ENCODE measurements at places on chromosomes 4 and X. TPM values are rescaled to one million over a fixed set of nuclear protein-coding genes. Genes with fewer than 3 reads are reported as not detected.
A peak's percentile ranks its signal among the peaks of the same experiment; 100 is the strongest.

MAGEA10 gene
- not detected for total RNA-seq

DNA sequence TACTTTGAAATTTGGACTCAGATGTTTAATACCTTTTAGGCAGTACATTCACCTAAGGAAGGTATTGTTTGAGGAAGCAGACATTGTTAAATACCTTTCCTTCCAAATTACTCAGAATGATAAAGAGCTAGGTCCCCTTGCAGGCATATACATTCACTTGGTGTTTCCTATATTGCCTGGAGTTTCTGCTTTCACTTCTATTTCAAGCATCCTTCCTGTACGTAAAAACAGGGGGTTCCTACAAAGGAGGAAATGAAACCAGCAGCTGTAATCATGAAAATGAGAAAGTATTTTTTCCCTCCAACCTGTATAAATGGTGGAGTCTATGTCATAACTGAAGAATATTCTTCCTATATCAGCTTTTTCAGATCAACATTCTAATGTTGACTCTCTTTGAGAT is 90.4 kb upstream of the RASGEF1B start:
- DNase-seq = no peak

IGFBP7 gene
- total RNA-seq = 314 TPM

DNA sequence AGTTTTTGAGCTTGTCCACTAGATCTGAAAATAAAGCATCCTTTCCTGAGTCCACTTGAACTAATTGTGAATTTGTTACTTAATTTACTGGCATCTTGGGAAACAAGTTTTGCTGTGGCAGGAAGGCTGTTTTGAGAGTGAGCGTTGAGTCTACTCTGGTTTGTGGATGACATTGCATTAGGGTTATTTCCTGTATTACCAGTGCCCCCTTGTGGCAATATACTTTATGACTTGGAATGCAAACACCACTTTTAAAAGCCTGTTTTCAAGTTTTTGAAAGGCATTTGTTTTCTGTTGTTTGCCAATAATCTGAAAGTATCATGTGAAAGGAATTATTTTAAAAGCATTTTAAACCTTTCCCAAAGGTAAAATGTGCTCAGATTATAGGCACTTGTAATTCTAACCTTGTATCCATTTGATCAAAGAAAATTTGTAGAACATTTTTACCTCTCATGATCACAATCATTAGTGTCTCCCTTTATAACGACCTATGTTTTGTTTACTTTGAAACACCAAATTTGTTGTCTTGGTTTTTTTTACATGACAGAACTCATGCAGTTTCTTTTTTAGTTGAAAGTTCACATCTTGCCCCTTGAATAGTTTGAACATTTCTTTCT is 18.0 kb upstream of the CYP2U1 start:
- DNase-seq = peak; percentile 71

SOD3 gene
- total RNA-seq = not detected

OTUD6A gene
- total RNA-seq = not detected

- DNase-seq = peak; percentile 56
Measured at GRCh38 chr4:110106931-110107296, 91.5 kb downstream of the ELOVL6 start.

DNA sequence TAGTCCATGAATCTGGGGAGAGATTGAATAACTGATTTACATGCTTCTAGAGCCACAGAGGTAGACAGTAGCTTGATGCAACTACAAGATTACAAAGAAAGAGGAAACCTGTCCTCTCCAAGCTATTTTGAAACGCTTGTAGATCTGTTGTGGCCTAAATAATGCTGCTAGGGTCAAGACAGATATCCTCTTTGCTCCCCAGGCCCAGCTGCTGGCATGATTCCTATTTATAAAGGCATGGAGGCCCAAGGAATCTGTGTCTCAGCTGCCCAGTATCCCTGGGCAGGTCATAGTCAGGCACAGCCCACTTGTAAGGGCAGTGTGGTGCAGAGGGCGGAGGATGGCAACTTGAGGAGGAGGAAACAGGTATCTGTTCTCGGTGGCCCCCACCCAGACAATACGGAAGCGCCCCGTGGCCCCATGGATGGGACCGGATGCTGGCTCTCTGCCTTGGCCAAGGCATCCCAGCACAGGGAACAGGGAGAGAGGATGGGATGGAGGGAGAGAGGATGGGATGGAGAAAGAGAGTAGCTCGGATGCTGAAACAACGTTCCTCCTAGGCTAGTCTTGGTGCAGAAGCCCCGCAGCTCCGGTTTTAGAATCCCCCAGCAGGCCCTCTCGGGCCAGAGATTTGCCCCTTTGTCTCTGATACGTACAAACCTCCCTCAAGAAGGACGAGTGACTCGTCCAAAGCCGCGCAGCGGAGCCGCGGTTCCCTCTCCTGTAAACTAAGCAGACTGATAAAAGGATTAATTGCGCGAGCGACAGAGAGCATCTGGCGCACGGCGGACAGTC is 767 bp upstream of the SMIM20 start:
- no peak for DNase-seq

DNA sequence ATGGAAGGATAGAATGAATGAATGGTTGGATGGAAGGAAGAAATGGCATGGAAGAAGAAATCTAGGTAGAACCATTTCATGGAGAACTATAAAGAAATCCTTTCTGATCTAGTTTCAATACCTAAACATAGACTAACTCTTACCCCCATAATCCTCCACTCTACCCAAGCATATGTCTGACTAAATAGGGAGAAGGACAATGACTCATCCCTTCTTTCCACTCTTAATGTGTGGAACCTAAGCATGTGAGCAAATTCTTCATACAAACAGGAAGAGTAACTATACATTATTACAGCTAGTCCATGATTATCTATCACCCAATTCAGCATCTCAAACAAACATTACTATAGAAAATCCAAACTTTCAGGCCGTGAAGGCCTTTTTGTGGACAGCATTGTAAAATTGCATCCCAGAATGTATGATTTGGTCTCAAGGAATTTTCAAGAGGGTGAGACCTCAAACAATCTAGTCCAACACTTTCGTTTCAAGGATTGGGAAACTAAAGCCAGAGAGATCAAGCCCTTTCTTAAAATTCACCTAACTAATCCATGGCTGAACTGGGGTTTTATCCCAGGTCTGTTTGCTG is 11.2 kb downstream of the C1QTNF7 start:
- peak; percentile 37 for DNase-seq

TEX13B gene
- not detected for total RNA-seq

DNA sequence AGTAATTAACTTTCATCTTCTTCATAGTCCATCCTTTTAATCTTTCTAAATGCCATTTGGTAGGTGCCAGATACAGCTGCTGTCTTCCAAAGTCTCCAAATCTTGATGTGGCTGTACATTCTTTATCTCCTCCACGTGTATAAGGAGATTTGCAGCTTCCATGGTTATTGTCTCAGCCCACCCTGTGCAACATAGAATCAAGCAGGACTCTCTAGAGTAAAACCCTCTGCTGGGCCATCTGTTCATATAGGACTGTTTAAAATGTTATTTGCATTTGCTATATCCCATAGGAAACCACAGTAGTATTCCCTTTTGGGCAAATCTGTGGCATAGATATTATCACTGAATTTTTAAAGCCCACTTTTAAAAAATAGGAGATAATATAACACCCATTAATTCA is 527.2 kb upstream of the EPHA5 start:
- DNase-seq = no peak

FRAS1 gene
- 3.0 TPM for total RNA-seq

CLDN2 gene
- not detected for total RNA-seq

PROM1 gene
- not detected for total RNA-seq

DNA sequence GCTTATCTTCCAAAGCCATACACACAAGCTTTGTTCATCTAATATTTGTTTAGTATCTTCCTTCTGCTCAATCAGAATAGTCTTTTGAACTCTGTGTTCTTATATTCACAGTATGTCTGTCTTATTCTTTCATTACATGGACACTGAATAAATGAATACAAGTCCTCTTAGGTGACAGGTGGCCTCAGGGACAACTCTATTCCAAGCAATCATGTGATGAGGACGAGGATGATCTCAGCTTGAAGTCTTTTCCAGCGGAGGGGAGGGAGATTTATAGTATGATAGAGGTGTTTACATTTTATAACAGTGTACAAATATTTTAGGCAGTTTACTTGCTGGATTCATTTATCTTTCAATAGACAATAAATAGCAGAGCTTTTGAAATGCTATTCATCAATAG is 300.4 kb downstream of the NLGN4X start:
- no peak for DNase-seq

FOXR2 gene
- not detected for total RNA-seq

FSTL5 gene
- not detected for total RNA-seq

DNA sequence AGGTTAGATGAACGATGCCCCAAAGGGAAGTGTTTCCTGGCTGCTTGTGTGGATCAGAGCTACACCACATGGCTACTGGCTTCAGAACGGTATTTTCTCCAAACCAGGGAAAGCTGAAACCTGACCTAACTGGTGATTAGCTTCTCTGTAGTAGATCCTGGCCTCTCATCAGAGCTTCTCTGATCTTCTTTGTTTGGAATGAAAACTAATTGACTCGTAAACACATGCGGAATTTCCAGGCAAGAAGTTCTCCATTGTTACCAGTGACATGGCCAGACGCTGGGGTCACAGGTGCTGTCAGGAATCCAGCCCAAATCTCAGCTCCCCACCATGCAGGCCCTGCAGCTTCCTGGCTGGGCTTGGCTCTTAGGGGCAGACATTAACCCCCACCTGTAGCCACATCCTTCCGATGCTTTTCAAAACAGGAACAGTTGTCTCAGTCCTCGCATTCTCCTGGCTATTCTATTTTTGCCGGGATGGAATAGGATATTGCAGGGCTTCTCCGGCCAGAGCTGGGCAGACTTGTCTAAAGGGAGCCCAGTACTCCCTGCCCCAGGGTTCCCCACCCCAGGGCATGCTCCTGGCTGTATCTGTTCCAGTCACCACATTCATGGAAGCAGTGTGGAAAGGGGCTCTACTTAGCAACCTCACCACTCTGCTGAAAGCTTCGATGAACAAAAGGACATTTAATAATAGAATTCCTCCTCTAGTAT is 305.4 kb upstream of the F9 start:
- no peak for DNase-seq

DNA sequence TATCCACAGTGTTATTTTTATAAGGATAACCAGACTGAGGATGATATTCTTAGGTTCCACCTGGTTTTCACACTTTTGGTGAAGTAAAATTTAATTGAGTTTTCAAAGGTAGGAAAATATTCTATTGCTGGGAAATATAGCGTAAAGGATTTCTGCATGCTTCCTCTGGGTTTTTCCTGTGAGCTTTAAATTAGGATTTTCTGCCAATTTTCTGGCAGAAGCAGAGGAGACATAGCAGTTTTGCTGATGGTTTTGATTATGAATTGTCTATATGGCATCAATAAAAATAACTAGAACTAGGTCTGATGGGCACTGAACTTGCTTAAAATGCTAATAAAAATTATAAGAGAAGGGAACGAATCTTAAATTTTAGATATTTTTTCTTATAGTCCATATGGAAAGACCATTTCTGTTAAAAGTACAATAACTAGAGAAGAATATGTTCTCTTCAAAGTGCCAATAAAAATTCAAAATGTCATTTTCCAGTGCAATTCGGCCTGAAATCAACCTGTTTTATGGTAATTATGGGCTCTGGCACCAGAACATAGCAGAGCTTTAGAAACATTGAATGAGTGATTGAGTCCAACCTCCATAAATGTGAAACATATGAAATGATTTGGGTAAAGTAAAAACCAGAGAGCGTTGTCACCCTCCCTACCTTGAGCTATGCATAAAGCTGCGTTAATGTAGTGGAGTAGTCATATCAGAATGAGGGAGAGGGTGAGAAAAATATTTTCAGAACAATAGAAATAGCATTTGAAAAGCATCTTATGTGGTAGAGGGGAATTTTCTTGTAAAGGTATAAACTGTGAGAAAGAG is 279.7 kb downstream of the SPRY1 start:
- DNase-seq = no peak

PLAC8 gene
- 12.5 TPM for total RNA-seq

DNA sequence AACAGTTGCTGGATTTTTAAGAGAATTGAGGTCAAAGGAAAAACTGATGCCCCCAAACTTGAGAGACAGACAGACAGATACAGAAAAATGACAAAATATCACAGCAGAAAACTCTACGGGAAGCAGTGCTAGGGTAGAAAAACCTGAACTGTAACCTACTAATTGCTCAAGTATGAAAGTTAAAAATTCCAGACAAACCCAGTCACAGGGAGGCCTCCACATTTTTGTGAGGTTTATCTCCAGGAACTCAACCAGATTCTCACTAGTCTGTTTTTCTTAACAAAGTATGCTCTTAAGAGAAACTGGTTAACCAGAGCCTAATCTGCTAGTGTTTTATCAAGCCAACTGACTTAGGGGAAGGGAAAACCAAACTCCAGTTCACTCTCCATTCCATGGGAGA is 19.9 kb upstream of the PPP3CA start:
- DNase-seq = peak; percentile 78

DNA sequence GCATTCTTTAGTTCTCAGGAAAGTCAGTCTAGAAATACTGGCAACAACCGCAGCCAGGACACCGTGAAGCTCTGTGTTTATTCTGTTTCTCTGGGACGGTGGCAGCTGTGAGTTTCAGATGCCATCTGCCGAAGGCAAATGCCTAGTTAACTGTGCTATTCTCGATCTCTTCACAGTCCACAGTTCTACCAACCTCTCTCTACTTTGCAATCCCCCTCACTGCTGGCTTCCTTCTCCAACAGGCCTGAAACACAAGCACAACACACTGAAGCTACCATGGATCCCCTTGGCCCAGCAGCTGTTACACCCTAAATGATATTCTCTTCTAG is 118.8 kb downstream of the ZNF827 start:
- peak; percentile 68 for DNase-seq

All from LHCN-M2 (cell line).